ENCODE measurements at places on chromosomes 5 and 9.
A peak's percentile ranks its signal among the peaks of the same experiment; 100 is the strongest.

DNA sequence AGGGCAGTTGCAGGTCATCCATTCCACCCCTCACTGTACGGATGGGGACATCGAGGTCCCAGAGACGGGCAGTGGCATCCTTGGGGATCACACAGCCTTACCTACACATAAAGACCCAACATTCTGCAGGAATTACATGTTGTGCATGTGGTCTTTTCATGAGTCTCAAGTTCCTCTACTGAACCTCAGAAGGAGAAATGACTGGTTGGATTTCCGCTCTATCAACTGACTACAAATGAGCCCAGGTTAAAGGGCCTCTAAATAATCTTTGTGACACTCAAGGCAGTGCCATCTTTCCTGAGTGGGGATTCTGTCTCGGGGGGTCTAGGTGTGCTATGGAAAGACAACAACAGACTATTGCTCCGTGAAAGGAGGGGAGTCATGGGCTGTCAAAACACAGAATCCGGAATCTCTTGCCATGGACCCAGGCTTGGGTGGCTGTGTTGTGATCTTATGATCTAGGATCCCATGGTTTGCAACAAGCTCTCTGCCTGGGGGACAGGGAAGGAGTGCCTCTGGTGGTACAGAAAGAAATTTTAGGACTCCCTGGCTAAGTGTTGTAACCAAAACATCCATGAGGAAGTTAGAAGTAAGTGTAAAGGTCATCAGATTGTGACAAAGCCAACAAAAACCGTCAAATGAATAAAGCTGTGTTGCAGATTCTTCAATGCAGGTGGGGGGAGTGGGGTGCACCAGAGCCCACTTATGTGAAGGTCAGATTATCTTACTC is 1.9 kb upstream of the SLC31A2 start:
- DNase-seq: no peak

DNA sequence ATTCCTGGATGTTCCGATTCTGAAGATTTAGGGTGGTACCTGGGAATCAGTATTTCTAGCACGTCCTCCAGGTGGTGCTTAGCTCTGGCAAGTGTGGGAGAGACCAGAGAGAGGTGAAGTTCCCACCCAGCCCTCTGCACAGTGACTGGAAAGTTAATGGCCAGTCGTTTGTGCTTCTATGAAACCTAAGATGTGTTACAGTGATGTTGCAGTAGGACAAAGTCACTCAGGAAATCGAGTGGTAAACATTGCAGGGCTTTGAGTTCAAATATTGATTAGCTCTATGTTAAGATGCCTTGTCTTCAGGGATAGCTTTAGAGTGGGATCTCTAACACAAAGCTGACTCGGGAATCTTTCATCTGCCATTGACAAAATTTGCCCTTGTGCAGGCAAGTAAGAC is 55.6 kb downstream of the PIK3R1 start:
- no peak for DNase-seq

DNA sequence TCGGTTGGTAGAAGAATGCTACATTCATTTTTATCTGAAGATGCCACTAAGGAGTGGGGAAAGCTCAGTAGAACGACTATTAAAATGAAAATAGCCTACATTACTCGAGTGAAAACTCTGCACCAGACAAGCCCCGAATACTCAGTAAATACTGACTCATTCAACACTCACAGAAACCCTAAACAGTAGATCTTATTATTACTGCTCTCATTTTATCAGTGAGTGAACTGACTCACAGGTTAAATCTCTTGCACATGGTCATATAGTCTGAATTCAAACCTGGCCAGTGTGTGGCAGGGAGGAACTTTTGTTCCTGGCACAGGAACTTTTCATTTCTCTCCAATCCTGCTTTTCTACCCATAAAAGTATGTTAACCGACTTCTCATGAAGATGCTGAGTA is 9.6 kb upstream of the PAPPA start:
- peak; percentile 76 for DNase-seq

DNA sequence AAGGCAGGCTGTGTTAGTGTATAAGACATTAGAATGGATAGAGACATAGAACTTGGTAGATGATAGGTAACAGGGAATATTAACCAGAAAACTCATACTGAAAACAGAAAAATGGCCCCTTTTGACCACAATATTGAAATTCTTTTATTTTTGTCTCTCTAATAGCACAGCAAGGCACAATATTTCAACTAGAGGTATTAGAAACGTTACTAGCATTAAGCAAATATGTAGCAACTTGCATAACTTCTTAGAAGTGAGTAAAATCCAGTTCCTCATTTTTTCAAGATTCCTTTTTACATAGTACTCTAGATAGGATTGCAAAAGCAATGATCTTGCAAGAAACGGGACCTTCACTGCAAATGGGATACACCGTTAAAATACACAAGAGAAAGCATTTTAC is 102.7 kb upstream of the VCAN start:
- no peak for DNase-seq

DNA sequence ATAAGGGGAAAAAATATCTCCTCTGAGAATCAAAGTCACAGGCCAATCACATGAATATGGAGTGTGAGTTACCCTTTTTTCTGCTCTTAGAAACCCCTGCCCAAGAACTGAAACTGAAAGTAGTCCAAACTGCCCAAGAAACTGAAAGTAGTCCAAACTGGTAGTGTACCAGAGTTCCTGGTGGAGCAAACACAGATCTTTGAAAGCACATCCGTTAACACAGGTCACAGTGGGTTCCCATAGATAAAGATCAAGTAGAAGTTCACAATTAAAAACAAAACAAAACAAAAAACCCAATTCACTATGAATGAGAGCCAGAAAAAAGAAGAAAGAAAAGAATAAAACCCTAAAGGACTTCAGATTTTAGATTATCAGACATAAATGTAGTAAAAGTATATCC is 332.4 kb upstream of the EFNA5 start:
- peak; percentile 63 for DNase-seq

DNA sequence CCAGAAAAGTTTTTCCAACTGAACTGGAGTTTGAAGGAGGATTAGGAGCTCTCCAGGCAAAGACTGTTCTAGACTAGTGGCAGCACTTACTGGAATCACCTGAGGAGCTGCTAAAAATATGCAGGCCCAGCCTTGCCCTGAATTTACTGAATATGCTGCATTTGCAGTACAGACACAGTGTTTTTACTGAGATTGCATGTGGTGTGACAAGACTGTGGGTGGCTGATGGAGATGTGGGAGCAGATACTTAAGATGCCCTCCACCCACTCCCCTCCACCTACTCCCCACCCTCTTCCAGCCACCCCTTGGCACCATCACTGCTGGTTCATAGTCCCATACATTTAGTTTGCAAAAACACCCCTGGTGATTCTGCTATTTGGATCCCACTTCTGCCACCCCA is 64.1 kb upstream of the HRH2 start:
- no peak for DNase-seq

GRCh38 chr5:60295423-60295822 is 401.9 kb upstream of the PDE4D start:
- peak; percentile 54 for DNase-seq

GRCh38 chr9:17414986-17415385 is 163.9 kb upstream of the SH3GL2 start:
- no peak for DNase-seq

GRCh38 chr5:132013006-132013689 is 1.7 kb upstream of the ACSL6 start:
- DNase-seq: no peak

DNA sequence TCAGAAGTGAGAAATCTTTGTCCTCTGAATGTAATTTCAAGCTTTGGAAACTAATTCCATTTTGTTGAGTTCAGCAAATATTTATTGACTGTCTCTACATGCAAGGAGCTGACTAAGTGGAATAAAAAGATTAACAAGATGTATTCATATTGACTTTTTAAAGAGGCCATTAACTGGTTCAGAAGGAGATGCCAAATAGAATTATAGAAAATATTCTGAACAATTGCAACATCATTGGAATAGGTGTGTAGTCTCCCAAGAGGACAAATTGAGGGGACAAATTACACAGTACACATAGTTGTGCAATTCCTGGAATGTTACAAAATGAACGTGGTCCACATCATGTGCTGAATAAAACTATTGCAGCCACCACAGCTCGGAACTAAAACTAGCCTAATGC is 224.2 kb downstream of the NPR3 start:
- DNase-seq: no peak

- DNase-seq: no peak
These were observed 55.0 kb downstream of the HAPLN1 start for GRCh38 chr5:83665631-83666030.

- no peak for DNase-seq
These were observed 655.7 kb downstream of the BNC2 start for GRCh38 chr9:16214677-16215352.

DNA sequence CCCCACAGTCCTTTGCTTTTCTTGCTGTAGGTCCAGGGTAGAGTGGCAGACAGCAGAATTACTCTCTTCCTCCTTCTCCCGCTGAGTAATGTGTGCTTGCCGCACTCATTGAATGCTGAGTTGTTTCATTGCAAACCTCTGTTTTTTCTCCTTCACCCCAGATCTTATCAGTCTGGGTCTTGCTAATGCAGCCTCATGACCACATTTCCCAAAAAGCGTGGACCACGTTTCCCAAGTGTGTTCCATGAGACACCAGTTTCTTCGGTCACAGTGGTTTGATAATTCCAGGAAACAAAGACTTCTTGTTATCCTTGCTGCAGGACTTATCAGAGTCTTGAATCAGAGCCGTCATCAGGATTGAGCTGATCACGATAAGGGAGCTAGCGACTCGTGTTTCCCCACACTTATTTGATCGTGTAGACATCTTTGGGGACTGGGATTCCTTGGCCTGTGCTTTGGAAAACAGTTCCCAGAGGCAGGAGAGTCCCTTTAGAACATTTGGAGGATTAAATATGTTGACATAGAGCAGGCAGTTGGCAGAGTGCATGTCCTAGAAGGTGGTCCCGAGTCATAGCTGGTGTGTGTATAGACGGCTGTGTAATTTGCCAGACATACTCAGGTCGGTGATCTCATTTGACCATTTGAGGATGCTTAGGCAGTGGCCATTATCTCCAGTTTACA is 4.4 kb downstream of the LRRC8A start:
- DNase-seq: no peak

GRCh38 chr5:131525805-131526204 is 109.2 kb downstream of the RAPGEF6 start:
- no peak for DNase-seq

DNA sequence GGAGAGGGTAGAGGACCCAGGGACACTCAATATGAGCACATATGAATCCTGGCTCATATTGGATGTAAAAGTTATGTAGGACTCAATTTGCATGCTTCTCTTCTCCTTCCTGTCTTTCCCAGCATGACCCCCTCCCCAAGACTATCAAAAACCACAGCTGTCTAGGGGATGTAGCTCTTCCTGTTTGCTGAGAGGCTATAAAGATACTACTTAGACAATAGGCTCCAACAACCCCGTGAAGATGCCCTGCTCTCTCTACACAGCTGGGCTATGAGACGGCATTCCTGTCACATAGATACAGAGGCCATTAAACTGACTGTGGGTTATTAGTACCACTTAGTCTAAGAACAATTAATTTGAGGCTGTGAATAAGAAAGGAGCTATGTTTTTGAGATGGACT is 56.5 kb upstream of the PCSK1 start:
- no peak for DNase-seq

DNA sequence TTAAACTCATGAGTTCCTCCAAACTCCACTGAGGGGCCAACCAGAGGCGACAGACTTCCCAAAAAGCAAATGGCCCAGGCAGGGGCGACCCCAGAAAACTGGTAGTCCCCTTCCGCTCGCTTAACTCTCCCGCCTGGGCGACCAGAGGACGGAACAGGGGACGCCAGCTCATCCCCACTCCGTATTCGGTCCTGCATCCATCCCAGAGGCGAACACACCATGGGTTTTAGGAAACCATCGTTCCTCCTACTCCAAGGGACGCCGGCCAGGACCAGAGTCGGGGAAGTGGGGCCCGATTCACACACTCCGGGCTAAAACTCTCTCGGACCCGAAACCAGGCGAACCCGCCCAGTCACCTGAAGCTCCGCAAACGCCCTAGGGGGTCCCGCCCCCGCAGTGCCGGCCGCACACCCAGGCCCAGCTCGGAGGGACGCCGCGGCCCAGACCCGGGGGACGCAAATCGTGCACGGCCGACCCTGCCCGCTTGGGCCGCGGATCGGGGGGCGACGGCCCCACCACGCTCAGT is 478 bp downstream of the TEX10 start:
- DNase-seq: peak; percentile 28

GRCh38 chr5:154851351-154851750 is 948 bp upstream of the FAXDC2 start:
- no peak for DNase-seq

DNA sequence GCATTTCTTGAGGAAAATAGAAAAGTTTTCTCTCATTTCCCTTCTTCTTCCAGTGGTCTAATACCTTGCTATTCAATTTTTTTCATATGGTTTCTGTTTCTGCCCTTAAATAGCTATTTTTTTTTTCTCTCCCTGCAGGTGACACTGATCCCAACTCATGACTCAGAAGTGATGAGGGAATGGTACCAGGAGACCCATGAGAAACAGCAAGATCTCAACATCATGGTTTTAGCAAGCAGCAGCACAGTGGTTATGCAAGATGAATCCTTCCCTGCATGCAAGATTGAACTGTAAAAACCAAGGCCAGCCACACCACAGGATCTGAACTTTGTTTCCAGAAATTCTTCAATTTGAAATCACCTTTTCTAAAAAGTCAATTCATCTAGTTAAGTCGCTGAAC is 97.7 kb downstream of the MAP1B start:
- DNase-seq: no peak

- DNase-seq: no peak
These were observed 16.9 kb downstream of the PTCH1 start for GRCh38 chr9:95499847-95500246.

DNA sequence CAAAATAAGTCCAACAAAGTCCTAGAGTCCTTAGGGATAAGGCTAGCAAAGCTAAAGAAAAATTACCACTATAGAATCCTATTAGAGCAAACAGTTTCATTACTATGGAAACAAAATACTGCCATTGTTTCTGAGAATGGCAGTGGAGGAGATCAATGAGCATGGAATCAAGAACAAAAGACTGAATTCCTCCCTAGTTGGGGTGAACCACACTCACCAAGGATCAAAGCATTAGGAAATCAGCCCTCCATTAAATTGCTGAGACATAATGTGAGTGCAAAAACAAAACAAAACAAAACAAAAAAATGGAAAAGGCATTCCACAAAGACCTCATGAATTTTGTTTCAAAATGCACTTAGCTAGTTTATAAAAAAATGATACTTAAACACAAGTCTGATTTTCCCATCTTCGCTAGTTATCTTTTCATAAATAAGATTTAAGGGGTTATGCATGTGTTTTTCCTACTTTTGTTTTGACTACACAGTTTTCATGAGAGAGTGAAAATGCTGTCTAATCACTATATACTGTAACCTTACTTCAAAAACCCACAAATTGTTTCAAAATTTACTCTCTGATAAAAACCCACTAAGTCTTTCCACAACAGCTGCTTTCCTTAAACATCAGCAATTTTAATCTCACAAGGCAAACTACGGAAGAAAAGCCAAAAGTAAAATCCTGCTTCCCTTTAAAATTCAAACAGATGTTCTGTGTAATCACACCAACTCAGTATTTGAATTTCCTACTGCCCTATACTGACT is 9.7 kb downstream of the SERINC5 start:
- DNase-seq: peak; percentile 44

GRCh38 chr9:95776176-95776575 is 99.3 kb upstream of the ERCC6L2 start:
- DNase-seq: no peak

- peak; percentile 23 for DNase-seq
These were observed 33.5 kb downstream of the FAF2 start for GRCh38 chr5:176481711-176482110.

- DNase-seq: peak; percentile 43
These were observed at the start of gene UNC5A for GRCh38 chr5:176810081-176810597. Gene UNC5A (plus strand): TSS chr5:176810559. CDS start chr5:176810751, 192 bp downstream.

- DNase-seq: no peak
These were observed 51.4 kb downstream of the ALDH7A1 start for GRCh38 chr5:126543660-126544059.

- DNase-seq: no peak
These were observed 32.6 kb downstream of the GABRB2 start for GRCh38 chr5:161513942-161514341.

Data from kidney tubule cell (primary cell).